Germinal center (tissue), 1 donor: ENCODE measurements at places on chromosomes 1 and 21.

DNA sequence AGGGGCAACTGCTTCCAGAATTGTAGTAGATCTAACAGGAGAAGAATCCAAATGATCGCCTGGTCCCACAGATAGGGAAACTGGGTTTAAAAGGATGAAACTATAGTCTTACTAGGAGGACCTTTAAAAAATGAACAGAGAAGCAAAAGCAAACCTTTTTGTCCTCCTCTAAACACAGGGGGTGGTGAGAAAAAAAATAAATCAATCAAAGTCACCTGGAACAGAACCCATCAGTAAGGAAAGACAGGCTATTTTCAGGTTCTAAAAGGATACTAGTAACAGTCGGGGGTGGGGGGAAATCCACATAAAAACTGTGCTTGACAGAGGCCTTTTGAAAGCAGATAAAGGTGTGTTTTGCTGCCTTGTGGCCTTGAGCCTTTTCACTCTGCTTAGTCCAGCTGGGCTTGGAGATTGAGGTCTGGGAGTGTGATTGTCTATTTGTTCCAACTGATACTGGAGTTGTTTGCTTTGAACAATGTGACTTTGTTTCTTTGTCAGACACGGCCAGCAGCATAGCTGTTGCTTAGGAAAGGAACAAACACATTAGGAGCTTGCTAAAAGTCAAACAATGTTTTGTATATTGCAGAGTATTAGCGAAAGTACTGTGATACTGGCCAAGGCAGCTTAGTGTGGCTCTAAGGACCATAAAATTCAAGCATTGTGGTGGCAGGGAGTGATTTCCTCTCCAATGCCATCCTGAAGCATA lies 141.1 kb upstream of the IRF2BP2 start:
- DNase-seq, result no peak

- DNase-seq, result no peak
Observed at GRCh38 chr1:194684636-194685035, 1498.2 kb upstream of the B3GALT2 start.

- DNase-seq, result no peak
Observed at GRCh38 chr1:41887365-41887764, 31.4 kb downstream of the HIVEP3 start.

- no peak for DNase-seq
Observed at GRCh38 chr1:35215346-35215745, 22.4 kb upstream of the SFPQ start.

- DNase-seq, result no peak
Observed at GRCh38 chr1:183847641-183848040, 42.7 kb downstream of the RGL1 start.

DNA sequence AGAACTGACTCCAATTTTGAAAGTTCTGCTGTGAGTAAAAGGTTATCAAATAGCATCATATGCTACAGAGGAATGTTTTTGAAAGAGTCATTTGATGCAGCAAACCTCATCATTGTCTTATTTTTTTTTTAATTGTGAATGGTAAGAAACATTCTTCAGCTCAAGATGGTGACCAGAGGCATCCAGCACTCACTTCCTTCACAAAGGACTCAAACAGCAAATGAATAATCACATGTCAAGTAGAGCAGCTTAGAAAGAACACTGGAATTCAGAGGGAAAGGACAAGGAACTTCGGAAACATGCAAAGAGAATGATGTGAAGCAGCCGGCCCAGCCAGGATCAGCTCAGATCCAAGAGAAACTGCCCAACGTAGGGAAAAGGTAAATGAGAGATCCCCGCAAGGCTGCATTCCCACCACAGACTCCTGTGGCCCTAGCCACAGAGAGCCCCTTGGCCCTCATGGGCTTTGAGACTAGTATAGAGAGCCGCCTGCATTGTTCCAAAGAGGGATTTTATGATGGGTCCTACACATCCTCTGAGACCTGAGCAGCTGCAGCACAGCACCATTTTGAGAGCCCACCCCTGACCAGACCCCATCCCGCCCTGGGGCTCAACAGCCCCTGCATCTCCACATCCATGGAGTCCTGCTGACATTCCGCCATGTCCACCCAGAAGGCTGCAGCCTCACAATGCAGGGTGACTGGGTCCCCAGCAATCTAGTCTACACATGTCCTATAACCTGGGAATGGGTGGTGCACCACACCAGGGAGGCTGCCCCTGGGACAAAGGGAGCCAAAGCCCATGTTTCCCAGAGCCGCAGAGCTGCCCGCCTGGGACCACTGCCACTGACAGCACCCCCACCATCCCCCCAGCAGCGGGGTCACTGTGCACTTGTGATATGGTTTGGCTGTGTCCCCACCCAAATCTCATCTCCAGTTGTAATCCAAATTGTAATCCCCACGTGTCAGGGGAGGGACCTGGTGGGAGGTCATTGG lies 21.2 kb upstream of the UTS2 start:
- DNase-seq, result no peak

GRCh38 chr1:11868331-11868980 lies 9.7 kb upstream of the NPPB start:
- no peak for DNase-seq

DNA sequence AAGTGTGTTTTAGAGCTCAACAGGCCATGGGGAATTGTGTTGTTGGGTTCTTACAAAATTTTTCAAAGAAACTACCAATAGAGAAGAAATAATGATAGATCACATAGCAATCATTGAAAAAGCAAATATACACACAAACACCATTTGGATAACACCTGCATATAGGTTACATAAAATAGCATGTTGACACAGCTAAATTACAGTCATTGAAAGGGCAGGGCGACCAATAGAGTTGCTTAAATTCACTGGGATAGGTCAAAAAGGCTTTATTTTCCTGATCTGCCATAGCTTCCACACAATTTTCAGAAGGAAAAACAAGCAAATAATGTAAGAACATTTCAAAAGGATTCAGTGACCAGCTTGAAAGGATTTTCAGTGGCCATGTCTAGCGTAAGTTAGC lies 57.9 kb upstream of the FGGY start:
- no peak for DNase-seq

DNA sequence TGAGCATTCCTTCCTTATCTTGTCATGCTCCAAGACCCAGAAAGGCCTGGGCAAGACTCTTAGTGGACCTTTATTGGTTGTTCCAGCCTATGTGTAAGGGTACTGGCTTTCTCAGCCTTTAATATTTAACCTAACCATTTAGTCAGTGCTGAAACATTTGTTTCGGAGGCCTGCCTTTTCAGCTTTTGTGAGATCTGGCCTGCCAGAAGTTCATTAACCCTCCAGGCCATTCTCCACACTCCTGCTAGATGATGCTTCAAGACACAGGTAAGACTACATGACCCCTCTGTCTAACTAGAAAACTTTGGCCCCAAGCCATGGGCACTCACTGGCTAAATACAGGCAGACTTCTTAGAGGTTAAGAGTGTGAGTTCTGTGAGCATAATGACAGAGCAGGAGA lies 138.4 kb upstream of the ZP4 start:
- no peak for DNase-seq

GRCh38 chr21:31318971-31319370 lies 25.1 kb downstream of the TIAM1 start:
- no peak for DNase-seq

- no peak for DNase-seq
Observed at GRCh38 chr1:155329980-155330598, 9.4 kb downstream of the RUSC1 start.

DNA sequence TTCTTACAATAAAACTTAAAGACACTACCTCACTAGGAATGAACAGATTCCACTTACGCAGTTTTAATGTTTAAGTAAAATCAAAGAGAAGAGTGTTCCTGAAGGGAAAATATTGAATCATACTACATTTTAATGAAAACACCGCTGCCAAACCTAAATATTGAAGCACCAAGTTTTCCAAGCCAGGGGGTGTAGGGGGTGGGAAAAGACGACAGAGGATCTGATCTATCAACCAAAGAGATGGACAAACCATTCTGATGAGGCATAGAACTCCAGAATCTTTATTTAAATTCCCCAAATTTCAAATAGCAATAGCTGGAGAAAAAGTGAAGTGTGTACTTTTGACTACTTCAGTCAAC lies 1.2 kb downstream of the ELK4 start:
- peak; percentile 4 for DNase-seq

DNA sequence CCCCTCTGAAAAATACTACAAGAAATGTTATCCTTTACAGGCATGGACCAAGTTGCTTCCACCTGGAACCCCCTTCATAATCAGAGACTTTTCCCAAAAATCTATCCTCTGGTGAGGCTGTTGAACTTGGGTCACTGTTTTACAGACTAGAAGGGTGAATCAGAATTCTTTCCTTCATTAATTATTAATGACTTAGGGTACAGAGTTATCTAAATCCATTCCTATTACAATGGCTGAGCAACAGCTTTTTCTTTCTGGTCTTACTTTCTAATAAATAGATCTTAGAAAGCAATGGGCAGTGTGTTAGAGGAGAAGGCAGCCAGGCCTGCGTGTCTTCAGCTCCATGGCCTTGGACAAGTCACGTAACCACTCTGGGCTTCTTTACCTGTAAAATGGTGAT lies 284.2 kb downstream of the ZNF648 start:
- no peak for DNase-seq

DNA sequence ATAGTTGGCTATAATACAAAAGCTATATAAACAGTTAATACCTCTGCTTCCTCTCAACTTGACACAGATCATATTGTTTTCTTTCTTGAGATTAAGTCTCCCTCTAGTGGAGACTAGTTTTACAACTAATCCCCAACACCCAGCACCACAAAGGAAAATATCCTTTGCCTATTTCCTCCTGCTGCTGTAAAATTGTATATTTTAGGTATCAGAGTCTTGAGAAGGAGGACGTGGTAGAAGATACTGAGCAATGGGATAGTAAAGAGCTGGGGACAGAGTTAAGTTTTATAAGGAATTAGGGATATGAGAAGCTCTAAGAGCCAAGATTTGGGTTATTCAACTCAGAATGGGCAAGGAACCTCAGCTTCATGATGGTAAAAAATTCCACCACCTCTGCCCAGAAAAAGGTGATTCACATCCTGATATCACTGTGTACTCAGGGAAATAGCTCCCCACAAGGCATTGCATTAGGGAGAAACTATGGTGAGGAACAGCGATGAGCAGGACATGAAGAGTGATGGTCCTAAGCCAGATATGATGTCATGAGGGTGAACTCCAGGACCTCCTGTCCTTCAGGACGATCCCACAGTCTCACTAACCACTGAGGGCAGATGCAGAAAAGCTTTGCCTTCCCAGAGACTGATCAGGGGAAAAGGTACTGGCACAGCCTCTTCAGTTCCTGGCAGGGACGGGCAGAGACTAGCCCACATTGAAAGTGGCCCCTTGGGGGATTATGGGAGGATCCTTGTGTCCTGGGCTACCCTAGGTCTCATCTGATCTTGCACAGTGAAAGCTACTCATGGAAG lies 14.7 kb upstream of the CFAP126 start:
- peak; percentile 38 for DNase-seq

- no peak for DNase-seq
Observed at GRCh38 chr1:2323451-2323974, 67.8 kb downstream of the MORN1 start.

DNA sequence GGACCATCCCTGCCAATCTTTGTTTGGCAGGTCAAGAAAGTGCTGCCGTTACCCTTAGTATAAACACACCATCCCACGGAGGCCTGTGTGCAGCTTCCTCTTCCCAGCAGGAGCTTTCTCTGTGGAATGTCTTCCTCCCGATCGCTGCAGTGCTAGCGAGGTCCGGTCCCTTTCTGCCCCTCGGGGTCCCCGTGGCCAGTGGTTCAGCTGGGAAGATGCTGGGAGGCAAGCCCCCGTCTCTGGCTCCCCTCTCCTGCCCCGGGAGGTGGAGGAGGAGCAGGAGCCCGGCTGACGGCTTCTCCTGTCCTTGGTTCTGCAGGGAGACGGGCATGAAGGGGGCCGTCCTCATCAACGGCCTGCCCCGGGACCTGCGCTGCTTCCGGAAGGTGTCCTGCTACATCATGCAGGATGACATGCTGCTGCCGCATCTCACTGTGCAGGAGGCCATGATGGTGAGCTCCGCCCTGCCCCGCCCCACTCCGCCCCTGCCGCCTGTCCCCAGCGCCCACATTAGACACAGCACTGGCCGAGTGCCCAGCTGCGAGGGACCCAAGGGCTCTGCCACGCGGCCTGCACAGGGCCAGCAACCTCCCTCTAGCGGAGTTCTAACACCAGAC lies 42.1 kb downstream of the TFF3 start:
- no peak for DNase-seq

DNA sequence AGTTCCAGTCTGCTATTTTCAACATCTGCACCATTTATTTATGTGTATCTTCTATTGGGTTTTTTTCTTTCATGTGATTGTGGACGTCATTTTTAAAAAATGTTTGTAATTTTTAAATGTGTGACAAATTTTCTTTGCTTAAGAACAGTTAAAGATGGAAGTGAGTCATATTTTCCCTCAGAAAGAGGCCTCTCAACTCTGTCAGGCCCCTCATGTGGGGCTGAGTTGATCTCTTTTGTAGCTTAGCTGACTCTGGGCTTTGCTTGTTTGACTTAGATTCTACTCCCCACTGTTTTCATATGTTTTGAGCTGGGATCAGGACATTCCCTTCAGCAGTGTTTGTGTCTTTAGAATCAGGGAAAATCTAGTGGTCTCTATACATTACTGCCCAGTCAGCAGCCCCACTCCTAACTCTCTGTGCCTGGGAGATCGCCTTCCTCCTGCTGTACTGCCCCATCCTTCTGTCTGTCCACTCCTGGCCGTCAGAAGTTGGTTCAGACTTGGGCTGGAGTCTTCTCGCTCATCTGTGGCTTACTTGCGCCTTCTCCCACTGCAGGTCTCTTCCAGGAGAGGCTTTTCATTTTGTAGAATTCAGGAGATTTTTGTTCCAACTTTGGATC lies 137.4 kb downstream of the DYRK1A start:
- DNase-seq, result no peak

DNA sequence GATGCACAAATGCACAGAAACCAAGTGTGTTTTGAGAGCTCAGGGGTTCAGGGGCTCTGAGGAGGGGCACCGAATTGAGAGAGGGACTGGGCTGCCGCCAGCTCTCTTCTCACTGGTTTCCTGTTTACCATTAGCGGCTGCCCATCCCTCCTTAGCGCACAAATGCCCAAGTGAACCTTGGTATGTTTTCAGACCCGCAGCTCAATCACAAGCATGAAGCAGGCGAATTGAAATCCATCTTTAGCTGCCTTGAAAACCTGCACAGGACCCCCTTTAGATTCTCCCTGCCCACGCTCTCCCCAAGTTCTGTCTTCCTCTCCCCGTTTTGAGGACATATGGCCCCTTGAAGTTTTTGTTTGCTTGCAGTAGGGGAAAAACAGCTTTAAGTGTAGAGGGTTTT lies 61.1 kb upstream of the ACOT11 start:
- no peak for DNase-seq

DNA sequence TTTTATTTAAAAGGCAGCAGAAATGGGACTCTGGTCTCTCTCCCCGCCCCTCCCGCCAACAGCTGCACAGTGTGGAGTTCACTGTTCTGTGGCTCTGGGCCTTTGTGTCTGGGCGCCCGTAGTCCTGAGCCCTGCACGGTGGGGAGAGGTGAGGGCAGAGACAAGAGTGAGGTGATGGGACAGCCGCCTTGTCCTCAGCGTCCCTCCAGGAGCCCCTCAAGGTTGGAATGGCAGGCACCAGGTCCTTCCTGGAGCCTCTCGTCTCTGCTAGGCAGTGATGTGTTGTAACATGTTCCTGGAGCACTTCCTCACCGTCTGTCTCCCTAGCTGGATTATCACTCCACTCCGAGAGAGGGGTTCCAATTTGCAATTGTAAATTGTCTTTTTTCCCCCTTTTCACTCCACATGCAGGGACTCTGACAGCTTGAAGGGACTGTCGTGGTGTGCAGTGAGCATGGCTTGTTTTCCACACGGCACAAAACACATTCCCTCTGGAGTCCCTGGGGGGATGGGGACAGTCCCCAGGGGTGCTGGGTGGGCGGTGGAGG lies 44.6 kb upstream of the C1orf174 start:
- no peak for DNase-seq
